ENCODE measurements at places on chromosomes 4 and X. TPM values are rescaled to one million over a fixed set of nuclear protein-coding genes. Genes with fewer than 3 reads are reported as not detected.
A peak's percentile ranks its signal among the peaks of the same experiment; 100 is the strongest.

Gene RBMXL3
- total RNA-seq, result not detected

Gene FRMPD4
- 0.23 TPM for total RNA-seq

- DNase-seq, result peak; percentile 77
- peak within 1 kb of the TSS; percentile 18 for H3K27ac ChIP-seq
- peaks cover 16% of the 10 kb centered on the region for H3K4me1 ChIP-seq
- H3K36me3 ChIP-seq, result no peaks in the 10 kb centered on the region
Observed at GRCh38 chr4:52659001-52659721, at the start of gene USP46. Gene USP46, minus strand, starts transcription at chr4:52659301. Its CDS starts 151 bp downstream, at chr4:52659150.

GRCh38 chr4:22850630-22851029 is 157.9 kb downstream of the GBA3 start:
- H3K4me3 ChIP-seq, result no peak overlapping the region
- DNase-seq, result no peak
- H3K27me3 ChIP-seq, result peaks cover 27% of the 10 kb centered on the region

DNA sequence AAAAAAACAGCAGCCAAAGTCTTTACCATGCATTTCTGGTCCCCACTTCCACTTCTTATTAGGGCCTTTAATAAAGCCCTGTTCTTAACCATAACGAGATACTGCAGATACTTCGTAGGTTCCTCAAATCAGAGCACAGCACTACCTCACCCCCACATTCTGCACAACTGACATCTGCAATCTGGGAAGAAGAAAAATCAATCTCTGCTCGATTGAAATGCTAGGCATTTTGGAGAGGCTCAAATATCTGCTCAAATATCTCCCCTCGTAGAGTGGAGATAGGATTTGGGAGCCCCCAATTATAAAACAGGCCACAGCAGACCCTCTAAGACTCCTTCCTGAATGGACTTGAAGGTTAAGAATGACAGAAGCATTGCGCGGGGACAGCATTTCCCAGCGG is 40.3 kb upstream of the CENPU start:
- H3K27me3 ChIP-seq, result no peaks in the 10 kb centered on the region
- DNase-seq, result no peak
- H3K36me3 ChIP-seq, result no peaks in the 10 kb centered on the region
- no peak overlapping the region for H3K4me3 ChIP-seq
- H3K4me1 ChIP-seq, result no peaks in the 10 kb centered on the region
- H3K27ac ChIP-seq, result no peak overlapping the region

DNA sequence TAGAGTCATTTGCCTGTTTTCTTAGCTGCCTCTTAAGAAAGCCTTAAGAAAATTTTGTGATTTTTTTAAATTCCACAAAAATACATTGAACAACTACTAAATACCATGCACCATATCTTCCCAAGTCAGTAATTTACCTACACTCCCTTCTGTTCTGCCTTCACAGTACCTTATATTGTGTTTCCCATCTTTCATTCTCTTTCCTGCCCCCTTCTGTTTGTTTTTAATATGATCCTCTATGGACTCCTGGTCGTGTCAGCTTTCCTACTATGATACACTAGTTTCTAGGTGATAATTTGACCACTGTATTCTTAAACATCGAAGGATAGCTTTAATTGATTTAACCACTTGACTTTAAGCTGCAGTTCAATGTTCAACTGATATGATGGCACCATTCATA is 297.7 kb upstream of the HAND2 start:
- H3K27ac ChIP-seq, result no peak overlapping the region
- no peak for DNase-seq
- no peak overlapping the region for H3K4me3 ChIP-seq
- peaks cover 18% of the 10 kb centered on the region for H3K27me3 ChIP-seq
- H3K4me1 ChIP-seq, result no peaks in the 10 kb centered on the region
- no peaks in the 10 kb centered on the region for H3K36me3 ChIP-seq

GRCh38 chr4:4599481-4600275 is 57.8 kb upstream of the STX18 start:
- no peak for DNase-seq
- no peak overlapping the region for H3K27ac ChIP-seq
- no peaks in the 10 kb centered on the region for H3K4me1 ChIP-seq
- H3K36me3 ChIP-seq, result no peaks in the 10 kb centered on the region
- no peak overlapping the region for H3K4me3 ChIP-seq
- no peaks in the 10 kb centered on the region for H3K27me3 ChIP-seq

- H3K4me3 ChIP-seq, result no peak overlapping the region
- H3K4me1 ChIP-seq, result no peaks in the 10 kb centered on the region
- H3K27ac ChIP-seq, result no peak overlapping the region
- DNase-seq, result no peak
- H3K36me3 ChIP-seq, result no peaks in the 10 kb centered on the region
Observed at GRCh38 chr4:67604029-67604381, 45.5 kb downstream of the STAP1 start.

DNA sequence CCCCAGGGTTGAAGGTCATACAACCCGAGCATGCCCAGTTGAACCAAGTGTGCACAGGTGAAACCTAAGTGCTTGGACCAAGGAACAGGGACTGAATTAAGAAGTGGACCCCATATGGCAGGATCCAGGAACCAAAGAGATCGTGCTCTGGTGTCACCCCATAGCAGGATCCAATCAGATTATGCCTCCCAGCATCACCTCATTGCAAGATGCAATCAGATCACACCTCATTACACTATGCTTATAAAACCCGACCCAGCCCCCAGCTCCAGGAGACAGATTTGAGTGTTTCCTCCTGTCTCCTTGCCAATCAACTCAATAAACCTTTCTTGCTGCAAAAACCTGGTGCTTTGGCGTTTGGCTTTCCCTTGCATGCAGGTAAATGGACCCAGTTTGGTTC is 37.6 kb downstream of the EFHC2 start:
- H3K36me3 ChIP-seq, result no peaks in the 10 kb centered on the region
- no peak for DNase-seq
- H3K4me1 ChIP-seq, result peaks cover 16% of the 10 kb centered on the region
- H3K4me3 ChIP-seq, result no peak overlapping the region
- no peaks in the 10 kb centered on the region for H3K27me3 ChIP-seq

- H3K4me3 ChIP-seq, result peak overlapping the region; percentile 86
- peak overlapping the region; percentile 88 for H3K27ac ChIP-seq
- peaks cover 3% of the 10 kb centered on the region for H3K36me3 ChIP-seq
- no peaks in the 10 kb centered on the region for H3K27me3 ChIP-seq
- peaks cover 39% of the 10 kb centered on the region for H3K4me1 ChIP-seq
Observed at GRCh38 chrX:9466124-9466495, 1.3 kb downstream of the TBL1X start.

DNA sequence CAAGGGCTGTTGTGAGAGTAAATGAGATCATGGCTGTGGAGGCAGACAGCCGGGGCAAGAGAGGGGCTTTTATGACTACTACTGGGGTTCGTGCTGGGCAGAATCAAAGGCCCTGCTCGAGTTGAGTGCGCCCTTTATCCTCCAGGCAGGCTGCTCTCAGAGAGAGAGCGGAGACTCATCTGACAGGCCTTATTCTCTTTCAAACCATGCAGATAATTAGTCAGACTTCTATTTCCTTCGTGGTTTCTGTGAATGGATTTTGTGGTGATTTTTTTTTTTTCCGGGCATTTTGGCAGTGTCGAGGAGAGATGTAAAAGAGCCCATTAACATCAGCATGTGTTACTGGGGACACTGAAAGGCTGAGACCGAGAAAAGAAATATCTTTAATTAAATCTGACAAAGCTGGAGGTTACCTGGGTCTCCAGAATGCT is 73.6 kb downstream of the MED28 start:
- no peaks in the 10 kb centered on the region for H3K36me3 ChIP-seq
- 0 out of 2 replicates have a peak overlapping the region, but pooled peaks have one; percentile 18 for H3K4me3 ChIP-seq
- peak overlapping the region; percentile 75 for H3K27ac ChIP-seq

DNA sequence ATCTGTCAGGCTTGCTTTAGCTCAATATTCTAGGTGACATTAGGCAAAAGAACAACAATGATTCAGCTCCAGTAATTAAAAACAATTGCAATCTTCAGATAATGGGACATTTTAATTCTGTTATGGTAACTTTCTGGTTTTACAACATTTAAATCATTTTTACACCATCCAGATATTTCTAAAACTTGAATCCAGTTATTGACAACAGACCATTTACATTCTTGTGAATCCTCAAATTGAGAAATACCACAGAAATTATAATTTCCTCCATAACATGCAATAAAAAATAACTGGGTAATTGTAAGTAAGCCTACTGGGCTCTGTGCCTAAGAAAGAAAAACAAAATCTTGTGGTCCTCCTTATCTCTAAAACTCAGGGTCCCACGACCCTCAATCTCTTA is 195.0 kb upstream of the S100G start:
- no peak for DNase-seq
- H3K27ac ChIP-seq, result no peak overlapping the region
- no peaks in the 10 kb centered on the region for H3K4me1 ChIP-seq
- no peak overlapping the region for H3K4me3 ChIP-seq
- H3K36me3 ChIP-seq, result no peaks in the 10 kb centered on the region

GRCh38 chr4:57039345-57039744 is 60.6 kb downstream of the POLR2B start:
- no peaks in the 10 kb centered on the region for H3K27me3 ChIP-seq
- H3K4me3 ChIP-seq, result no peak overlapping the region
- no peaks in the 10 kb centered on the region for H3K4me1 ChIP-seq
- no peak overlapping the region for H3K27ac ChIP-seq
- H3K36me3 ChIP-seq, result no peaks in the 10 kb centered on the region

All from PC-3 (cell line).